Activated CD8-positive, alpha-beta memory T cell treated with anti-CD3 and anti-CD28 coated beads for 1 hour (primary cell): ENCODE measurements at places on chromosomes 4 and X.

GRCh38 chr4:107018344-107018735 lies 17.8 kb downstream of the DKK2 start:
- DNase-seq: no peak

DNA sequence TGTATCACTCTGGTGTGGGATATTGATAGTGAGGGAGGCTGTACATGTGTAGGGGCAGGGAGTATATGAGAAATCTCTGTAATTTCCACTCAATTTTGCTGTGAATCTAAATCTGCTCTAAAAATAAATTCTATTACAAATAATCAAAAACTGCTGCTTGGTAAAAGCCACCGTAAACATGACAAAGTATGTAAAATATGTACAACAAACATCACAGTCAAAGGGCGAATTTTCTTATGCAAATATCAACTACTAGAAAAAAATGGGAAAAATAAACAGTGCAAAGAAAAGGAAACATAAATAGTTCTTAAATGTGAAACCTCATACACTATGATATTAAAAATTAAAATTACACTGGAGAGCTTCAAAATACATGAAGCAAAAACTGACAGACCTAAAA lies 105.1 kb upstream of the DCLK2 start:
- no peak for DNase-seq

DNA sequence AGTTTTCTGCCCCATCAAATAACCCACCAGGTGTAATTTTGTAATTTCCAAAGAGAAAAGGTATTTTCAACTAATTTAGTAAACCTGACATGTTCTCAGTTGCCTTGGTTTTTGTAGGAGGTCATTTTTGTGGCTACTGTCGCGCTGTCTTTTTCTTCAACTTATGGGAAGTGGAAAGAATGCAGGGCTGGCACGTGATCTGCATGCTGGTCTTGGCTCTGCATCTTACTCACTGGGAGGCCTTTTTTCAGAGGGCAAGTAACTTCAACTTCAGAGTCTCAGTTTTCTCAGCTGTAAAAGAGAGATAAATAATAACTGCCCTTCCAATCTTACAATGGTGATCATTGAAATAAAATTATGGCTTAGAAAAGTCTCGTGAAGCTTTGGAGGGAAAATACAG lies 109.9 kb upstream of the SMIM10 start:
- no peak for DNase-seq

DNA sequence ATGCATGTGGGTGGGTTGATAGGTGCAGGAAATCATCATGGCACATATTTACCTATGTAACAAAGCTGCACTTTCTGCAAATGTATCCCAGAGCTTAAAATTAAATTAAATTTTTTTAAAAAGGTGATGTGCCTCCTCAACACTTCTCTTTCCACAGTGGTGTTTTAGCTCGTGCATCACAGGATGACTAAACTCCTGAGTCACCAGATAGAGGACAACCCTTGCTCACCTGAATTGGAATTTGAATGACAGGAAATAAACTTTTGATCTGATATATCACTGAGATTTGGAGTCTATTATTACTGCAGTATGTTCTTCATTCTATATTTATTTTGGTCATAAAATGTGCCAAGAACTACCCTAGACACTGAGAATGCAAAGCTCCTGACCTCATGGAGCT lies 185.3 kb downstream of the MAPK10 start:
- DNase-seq: no peak

GRCh38 chr4:99715286-99715685 lies 57.7 kb upstream of the C4orf54 start:
- no peak for DNase-seq

- DNase-seq: no peak
These were observed 6.6 kb upstream of the CPLX1 start for GRCh38 chr4:832536-832935.

DNA sequence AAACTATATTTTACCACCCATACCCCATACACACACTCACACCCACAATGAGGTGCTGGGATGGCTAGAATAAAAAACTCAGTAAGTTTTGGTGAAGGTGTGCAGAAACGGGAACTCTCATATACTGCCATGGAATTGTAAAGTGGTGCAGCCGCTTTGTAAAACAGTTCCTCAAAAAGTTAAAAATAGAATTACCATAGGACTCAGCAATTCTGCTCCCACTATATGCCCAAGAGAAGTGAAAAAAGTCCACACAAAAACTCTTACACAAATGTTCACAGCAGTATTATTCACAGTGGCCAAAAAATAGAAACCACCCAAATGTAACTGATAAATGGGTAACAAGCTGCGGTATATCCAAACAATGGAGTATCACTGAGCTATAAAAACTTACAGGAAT lies 6.5 kb downstream of the CENPU start:
- no peak for DNase-seq

DNA sequence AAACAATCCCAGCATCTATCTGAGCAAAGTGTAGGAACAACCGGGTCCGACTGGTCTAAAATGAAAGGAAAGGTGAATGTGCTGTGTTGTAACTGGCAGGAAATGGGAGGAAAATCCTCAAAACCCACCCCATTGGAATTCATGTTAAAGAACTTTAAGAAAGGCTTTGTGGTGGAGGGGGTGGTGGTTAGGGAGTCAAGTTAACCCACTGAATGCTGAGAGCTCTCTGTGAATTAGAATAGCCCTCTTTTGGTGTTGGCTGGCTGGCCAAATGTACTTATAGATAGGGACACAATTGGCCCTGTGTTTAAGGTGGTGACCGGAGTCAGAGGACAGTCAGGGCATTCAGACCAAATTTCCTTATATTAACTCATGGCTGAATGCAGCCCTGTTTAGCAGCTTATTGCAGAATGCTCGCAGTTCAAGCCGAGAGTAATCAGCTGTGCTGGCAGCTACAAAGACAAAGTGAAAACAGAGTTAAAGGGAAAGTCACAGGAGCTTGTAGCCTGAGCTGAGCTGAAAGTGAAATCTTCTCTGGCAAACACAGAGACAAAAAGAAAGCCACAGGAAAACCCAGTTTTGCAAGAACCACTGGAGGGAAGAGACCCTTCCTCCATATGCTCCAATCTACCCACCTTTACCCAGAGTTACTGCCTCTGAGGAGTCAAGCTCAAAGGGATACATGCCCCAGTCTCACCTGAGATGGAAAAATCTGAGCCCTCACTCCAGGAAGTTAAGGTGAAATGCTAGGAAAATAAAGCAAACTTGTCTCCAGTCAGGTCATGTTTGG lies 38.5 kb upstream of the UGT2B7 start:
- DNase-seq: no peak

DNA sequence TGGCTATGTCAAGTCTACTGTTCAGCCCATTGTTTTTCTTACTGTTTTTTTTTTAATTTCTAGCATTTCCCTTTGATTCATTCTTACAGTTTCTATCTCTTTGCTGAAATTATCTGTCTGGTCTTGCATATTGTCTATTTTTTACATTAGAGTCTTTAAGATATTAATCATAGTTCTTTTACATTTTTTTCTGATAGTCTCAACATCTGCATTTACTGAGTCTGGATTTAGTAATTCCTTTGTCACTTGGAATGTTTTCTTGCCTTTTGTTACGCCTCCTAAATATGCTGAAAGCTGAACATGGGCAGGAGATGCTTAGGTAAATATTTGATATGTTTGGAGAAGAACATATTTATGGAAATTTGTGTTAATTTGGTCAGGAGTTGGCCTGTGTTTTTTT lies 10.4 kb downstream of the JADE3 start:
- DNase-seq: no peak

DNA sequence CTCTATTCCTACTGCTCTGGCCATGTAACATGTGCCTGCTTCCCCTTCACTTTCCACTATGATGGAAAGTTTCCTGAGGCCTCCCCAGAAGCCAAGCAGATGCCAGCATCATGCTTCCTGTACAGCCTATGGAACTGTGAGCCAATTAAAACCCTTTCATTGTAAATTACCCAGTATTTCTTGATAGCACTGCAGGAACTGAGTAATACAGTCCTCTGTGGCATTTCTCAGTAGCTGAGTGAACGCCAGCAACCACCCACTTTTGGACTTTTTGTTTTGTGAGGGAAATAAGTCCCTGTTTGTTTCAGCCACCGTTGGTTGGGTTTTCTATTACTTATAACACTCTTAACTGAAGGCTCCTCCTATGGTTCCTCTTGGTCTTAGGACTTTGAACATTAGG lies 104.1 kb downstream of the C4orf51 start:
- DNase-seq: no peak

DNA sequence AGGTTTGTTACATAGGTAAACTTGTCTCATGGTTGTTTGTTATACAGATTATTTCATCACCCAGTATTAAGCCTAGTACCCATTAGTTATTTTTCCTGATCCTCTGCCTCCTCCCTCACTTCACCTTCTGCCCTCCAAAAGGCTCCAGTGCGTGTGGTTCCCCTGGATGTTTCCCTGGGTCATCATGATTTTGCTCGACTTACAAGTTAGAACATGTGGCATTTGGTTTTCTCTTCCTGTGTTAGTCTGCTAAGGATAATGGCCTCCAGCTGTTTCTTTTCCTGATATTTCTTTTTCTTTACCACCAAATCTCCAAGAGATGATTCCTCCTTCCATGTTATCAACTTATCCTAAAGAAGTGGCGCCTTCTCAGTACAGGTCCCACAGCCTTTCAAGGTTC lies 543.1 kb upstream of the ADGRL3 start:
- no peak for DNase-seq

DNA sequence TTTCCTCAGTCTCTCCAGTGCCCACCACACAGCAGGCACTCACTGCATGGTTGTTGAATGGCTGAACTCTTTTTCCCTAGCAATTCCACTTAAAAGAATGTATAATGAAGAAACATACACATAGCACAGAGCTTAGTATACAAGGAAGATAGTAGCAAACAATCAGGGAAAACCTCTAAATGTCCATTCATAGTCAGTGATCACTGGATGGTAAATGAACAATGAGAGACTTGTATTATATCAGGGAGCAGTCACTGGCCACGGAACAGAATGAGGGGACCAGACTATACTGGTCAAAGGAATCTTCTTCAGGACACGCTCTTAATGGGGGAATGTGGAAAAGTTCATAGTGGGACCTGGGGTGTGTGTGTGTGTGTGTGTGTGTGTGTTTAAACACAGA lies 43.6 kb upstream of the FAM156A start:
- no peak for DNase-seq

- no peak for DNase-seq
These were observed 263.1 kb upstream of the KLF3 start for GRCh38 chr4:38400946-38401345.

DNA sequence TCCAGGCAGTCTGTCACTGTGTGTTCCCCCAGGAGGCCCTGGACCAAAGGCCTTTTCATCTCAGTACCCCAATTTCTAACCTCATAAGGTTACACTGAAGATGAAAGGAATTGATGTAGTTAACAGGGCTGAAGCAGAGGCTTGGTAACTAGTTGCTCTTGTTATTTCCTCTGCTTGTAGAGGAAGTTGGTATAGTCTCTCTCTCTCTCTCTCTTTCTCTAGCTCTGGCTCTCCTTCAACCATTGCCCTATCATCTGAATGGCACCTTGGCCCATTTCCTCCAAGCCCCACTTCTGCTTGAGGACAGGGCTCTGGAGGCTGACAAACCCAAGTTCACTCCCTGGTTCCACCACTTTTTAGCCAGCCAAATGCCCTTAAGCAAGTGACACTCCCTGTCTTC lies 96.1 kb downstream of the MAMLD1 start:
- DNase-seq: no peak

- DNase-seq: no peak
These were observed 107.9 kb downstream of the PALLD start for GRCh38 chr4:168604496-168605373.

DNA sequence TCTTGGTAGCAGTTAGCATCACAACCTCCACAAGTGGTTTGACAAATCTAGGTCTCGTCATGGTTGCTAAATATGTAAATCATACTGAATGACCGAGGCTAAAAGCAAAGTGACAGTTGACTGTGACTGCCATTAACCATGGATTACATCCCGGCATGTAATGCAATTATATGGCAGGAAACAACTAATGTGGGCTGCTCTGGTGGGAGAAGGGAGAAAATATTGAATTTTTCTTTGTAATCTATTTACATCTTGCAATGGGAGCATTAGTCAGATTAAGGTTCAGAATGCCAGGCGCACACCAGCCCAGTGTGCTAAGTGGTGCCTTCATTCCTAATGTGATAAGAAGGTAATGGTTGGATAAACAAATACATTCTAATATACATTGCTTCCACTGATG lies 35.8 kb downstream of the UNC5C start:
- DNase-seq: no peak

DNA sequence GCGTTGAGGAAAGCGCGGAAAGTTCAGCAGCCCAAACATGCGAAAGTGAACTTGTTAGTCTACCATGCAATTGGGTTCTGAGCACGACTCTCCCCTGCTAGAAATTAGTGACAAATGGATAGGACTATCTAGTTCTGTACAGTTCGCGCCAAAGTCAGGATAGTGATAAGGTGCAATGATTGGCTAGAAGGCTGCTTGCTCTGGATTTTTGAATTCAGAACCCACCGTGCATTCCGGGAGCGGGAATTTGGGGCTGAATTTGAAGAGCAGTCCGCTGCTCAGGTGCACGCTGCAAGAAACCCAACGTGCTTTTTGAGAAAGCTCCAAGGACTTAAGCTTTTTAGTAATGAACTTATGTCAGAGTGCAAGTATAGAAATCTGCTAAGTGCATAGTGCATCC lies 732 bp upstream of the ESX1 start:
- no peak for DNase-seq

- DNase-seq: no peak
These were observed 24.4 kb downstream of the PPP2R3B start for GRCh38 chrX:362351-362750.

DNA sequence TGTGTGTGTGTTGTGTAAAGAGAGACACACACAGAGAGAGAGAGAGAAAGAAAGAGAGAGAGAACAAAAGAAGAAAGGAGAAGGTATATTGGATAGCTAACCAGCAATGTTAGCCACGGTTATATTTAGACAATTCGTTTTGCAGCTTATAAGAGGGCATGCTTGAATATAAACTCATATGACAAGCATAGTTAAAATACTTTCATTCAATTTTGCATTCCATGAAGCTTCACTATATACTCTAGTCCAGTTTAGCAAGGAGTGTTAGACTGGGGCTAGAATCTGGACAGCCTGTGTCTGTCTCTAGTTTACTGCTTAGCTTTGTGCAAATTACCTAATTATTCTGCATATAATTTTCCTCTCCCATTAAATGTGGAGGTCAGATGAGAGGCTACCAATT lies 525.9 kb upstream of the ZFP42 start:
- no peak for DNase-seq

DNA sequence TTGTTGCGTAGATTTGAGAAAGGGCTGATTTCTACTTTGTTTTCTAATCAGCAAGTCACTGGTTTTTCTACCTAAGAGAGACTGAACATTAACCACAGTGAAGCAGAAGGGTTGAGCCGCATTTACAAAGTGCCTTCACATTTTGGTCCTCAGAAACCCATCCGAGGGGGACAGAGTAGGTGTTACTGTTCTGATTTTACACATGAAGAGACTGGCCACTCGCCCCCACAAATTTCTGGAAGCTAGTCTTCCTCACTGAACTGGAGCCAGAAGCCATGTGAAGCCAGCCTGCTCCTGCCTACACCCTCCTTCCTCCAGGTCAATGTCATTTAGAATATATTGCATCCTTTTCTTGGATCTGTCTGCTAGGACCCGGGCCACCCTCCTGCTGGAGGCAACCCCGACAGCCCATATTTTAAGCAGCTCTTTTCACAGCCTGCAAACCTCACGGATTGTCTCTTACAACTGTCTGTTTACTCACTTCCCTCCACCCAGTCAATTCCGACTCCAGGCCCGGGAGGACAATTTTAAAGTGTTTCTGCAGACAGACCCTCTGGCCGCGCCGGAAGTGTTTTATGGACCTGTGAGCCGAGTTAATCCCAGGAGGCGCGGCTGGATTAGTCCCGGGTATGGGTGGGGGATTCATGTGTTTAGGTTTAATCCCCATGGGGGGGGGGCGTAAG lies 73.2 kb upstream of the BCOR start:
- no peak for DNase-seq

- no peak for DNase-seq
These were observed 176.7 kb downstream of the NPFFR2 start for GRCh38 chr4:72208421-72209075.
